ENCODE measurements at places on chromosomes 11 and 22.

- no peak for DNase-seq
Observed at GRCh38 chr11:22828373-22828772, 1.2 kb downstream of the SVIP start.

- DNase-seq: no peak
Observed at GRCh38 chr22:46138058-46138797, 12.1 kb upstream of the PPARA start.

- DNase-seq: no peak
Observed at GRCh38 chr11:71158936-71159335, 93.4 kb downstream of the SHANK2 start.

DNA sequence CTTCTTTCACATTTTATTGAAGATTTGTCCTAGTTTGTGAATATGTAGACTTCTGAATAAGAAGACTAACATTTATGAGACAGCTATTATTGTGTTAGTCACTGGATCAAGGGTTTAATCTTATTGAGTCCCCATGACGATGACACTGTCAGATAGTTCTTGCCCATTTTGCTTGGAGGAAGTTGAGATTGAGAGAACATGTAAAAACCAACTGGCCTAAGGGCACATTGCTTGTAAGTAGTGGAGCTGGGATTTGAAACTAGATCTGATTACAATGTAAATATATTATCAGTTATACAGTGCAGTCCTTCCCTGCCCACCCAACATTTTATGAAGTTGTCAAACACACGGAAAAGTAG is 134.7 kb downstream of the HIPK3 start:
- no peak for DNase-seq

GRCh38 chr11:115390441-115390840 is 113.8 kb downstream of the CADM1 start:
- no peak for DNase-seq

- DNase-seq: no peak
Observed at GRCh38 chr22:48075604-48076003, 1313.2 kb downstream of the TBC1D22A start.

DNA sequence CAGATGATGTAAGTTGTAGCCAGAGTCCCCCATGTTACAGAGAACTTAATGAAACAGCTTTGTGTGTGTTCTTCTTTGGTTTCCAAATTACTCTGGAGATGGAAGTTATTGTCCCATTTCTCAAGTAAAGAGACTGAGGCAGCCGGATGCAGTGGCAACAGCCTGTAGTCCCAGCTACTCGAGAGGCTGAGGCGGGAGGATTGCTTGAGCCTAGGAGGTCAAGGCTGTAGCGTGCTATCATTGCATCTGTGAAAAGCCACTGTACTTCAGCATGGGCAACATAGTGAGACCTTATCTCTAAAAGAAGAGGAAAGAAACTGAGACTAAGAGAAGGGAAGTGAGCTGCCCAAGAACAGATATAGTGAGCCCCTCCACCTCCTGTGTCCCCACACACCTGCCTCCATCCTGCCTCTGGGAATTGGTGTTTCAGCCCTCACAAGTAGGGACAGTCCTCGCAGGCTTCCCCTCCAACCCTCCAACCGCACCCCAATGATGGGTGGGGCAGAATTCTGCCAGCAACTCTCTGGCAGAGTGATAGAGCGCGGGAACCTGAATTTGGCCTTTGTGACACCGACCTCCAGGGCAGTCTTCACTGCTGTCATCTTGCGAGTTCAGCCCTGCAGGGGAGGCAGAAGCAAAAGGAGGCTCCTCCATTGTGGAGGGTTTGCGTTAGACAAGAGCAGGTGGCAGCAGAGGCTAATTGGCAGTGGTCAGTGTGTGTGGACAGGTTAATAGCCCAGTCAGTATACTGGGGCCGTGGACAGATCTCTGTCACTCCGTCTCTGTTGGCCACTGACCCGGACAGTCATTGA is 1.6 kb downstream of the PDXP start:
- DNase-seq: no peak

- no peak for DNase-seq
Observed at GRCh38 chr22:37806409-37807333, 1.1 kb upstream of the GCAT start.
